CD4-positive, alpha-beta T cell treated with Interleukin-17A for 4 hours (primary cell): ENCODE measurements at places on chromosomes 7 and 10.

DNA sequence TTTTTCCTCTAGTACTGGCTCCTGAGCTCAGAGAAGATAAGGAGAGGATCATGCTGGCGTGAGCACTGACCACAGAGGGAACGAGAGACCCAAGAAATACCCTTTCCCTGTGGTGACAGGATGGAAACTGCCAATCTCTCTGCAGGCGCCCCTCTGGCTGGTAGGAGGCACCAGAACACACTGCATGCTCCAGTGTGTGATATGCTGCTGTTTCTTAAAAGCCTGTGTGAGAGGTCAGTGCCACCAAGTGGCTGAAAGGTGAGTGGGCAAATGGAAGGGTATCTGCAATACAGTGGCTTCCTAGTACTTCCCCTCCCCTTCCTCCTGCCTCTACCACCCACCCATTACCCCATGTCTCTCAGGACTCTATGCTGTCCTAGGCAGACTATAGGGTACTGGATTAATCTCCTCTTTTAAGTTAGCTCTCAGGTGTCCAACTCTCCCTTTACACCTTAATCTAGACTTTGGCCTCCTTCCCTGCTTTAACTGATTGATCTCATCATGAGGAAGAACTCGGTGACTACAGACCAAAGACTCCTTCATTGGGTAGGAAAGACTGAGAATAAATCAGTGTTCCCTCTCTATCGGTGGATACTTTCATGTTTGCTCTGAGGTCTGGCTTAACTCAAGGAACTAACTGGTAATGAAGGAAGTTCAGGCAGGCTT lies 283.6 kb downstream of the ADRA2A start:
- DNase-seq = peak; percentile 6

DNA sequence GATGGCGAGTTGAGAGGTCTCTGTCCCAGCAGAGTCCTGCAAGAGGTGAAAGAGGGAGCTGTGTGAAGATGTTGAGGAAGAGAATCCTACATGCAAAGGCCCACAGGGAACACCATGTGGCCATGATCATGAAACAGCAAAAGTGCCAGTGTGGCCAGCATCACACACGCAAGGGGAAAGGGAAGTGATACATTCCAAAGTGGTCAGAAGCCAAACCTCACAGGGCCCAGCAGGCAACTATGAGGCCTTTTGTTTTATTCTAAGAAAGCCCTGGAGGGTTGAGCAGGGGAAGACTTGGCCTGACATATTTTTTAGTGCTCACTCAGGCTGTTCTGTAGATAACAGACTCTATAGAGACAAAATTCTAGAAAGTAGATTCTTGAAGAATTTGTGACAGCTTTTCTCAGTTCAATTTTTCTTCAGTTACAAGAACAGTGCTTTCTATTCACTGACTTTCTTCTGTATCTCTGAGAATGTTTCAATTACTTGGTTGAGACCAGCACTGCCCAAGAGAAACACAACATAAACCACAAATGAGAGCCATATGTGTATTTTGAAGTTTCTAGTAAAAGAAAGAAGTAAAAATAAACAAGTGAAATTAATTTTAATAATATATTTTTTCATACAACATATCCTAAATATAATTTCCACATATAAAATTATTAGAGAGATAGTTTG lies 82.3 kb downstream of the HTR7 start:
- no peak for DNase-seq

DNA sequence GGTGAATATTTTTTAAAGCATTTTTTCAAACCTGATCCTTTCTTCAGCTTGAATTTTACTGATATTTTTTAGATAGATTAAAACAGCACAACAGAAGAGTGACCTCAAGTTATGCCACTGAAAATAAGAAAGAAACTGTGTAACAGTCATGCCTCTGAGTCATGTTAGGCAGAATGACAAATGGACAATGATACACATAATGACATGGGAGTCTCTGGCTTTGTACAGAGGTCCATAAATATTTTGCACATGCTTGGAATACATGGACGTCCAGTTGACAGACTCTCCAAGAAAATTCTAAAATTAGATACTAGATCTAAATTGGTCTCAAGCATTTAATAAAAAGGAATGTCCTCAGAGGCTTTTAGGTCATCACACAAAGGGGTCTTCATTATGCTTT lies 21.9 kb upstream of the SEMA3A start:
- DNase-seq = no peak

DNA sequence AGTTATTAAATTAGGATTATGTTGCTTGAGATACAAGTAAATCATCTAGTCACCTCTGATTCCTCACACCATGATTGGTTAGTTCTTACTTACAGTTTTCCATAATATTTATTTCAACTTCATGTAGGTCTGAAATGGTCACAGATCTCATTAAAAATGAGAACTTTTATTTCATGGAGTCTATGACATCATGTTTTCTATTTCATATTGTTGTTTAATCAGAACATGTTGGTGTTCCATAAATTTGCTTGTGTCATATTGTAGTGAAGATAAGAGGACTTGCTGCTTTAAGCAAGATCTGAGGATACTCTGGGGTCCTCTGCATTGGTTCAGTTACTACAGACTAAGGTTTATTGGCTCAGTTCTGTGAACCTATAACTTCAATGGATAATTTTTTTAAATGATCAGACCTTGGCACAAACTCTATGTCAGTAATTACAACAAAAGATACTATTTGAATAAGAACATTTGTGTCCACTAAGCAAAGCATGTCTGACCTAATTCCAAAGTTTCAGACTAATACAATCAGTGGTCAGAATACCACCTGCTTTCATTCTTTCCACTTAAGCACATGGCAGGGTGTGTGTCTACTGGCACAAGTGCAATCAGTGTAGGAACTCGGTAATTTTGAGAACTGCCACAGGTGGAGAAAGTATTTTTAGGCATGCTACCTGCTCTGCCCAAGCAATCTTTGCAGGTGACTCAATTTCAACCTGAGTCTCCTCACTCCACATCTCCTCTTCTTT lies 68.5 kb downstream of the CCDC71L start:
- DNase-seq = no peak

DNA sequence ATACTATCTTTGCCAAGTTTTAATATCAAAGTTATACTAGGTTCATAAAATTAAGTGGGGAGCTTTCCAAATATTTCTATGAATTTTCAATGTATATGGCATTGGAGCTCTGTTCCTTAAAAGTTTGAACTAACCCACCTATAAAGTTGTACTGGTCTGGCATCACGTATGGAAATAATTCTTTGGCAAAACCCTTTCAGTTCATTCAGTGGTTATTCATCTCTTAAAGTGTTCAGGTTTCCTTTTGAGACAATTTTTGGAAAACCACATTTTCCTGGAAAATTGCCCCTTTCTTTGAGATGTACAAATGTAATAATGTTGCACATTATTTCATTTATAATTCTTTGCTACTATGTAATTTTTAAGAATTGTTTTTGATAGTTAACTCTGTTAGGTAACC lies 62.5 kb upstream of the INPP5A start:
- DNase-seq = no peak

GRCh38 chr7:132145466-132145865 lies 430.8 kb downstream of the PLXNA4 start:
- DNase-seq = no peak

DNA sequence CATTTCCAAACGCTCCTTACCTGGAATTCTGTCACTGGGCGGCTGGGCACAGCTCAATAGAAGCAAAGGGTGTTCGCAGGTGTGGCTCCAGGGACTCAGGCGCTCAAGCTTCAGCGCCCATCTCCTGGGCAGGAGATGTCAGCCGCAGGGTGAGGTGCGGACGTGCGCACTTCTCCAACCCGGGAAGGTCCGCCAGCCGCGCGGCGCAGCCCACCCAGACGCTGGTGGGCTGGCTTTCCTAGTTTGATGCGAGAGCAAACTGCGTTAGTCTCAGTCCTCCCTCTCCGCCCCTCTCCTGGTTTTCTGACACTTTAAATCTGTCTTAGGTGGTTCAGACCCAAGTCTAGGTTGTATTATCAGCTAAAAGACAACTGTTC lies 267 bp downstream of the CALCR start:
- DNase-seq = no peak
